Left ventricle myocardium superior (tissue), 1 donor: ENCODE measurements at places on chromosomes 1 and 21.

DNA sequence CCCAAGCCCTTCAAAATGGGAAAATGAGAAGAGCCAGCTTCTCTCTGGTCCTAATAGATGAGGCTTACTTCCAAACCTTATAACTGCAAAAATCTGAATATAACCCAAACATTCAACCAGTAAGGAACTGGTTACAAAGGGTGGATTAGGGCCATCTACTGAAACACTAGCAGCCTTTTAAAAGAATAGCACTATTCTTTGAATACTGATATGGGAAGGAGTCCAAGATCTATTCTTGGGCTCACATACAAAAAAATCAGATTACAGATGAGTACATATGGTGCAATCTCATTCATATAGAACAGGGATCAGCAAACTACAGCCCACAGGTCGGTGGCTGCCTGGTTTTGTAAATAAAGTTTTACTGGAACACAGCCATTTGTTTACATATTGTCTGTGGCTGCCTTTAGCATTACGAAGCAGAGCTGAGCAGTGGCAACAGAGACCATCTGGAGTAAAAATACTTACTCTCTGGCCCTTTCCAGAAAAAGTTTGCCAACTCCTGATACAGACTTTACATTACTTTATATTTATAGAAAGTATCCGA lies 167.7 kb downstream of the ZSCAN20 start:
- no peak for DNase-seq

DNA sequence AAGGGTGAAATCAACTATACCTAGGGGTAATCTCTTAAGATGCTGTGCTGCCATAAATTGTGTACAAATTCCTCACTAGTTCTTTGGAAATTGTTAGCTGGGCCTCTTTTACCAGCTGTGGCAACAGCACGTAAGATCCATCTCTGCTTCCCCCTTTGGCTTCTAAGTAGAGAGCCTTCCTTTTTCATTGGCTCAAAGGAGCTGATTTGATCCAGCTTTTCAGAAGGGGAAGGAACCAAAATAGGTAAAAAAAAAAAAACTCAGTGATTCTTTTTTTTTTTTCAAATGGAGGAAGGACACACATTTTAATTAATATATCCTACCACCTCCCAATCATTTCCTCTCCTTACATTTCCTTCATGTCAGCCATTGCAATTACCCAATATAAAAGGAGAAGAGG lies 4.0 kb upstream of the RCAN1 start:
- no peak for DNase-seq

DNA sequence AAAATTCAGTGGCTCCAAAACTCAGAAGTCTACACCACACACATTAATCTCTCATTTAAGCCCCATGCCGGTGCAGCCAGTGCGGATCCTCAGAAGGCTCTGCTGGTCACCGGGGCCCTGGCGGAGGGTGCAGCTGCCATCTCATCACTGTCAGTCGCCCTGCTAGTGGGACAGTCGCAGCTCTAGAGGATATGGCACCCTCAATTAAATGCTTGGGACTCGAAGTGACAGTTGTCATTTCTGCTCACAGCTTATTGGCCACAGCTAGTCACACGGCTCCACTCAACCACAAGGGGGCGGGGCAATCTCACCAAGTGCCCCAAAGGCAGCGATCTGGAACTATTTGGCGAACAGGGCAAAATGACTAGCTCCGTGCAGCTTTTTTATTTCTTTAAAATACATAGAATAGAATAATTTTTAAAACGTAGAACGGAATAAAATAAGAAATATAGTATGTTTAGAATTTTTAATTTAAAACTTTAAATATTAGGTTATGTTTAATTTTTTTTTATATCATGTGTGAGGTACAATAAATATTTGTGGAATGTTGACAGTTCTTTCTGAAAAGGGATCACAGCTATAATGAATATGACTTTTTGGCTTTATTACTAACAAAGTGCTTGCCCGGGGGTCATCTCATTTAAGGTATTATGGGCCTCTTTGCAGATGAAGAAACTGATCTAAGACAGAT lies 8.0 kb upstream of the MAN1C1 start:
- peak; percentile 91 for DNase-seq

GRCh38 chr1:59125676-59126320 lies 171.1 kb upstream of the FGGY start:
- no peak for DNase-seq

DNA sequence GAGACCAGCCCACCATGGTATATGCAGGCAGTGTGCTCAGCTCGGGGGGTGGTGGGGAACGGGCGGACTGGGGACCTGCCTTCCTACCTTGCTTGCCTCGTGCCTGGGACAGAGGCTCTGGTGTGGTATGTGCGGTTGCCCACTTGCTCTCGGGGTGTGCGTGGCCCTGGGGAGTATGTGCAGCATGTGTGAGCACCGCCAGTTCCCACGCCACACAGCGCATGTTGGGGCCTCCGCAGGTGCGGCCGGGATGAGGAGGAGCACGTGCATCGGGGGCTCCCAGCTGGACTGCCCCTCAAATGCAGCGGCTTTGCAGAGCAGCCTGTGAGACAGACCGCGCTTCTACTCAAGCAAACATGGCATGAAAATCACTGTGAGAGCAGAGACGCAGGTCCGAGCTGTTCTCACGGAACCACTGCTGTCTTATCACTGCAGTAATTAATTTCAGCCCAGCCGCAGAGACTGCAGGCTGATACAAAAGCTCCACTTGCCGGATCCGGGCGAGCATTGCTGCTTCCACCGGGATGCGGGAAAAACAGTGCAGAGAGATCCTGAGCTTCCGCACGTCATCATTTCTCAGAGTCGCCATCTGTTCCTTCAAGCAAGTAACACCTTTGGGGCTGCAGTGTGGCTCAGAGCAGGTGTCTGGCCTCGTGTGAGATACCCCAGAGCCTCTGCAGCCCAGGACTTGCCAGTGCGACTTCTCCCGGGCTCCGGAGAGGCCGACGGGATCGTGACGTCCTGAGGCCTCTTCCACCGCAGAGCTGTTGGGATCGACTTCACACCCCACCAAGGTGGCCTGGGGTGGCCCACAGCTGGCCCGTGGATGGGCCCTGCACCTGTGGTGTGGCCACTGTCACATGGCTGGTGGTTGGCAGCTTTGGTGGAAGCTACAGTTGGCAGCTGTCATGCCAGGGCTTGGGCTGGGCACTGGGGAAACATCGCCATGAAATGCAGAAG lies 92.6 kb upstream of the ACTRT2 start:
- no peak for DNase-seq

DNA sequence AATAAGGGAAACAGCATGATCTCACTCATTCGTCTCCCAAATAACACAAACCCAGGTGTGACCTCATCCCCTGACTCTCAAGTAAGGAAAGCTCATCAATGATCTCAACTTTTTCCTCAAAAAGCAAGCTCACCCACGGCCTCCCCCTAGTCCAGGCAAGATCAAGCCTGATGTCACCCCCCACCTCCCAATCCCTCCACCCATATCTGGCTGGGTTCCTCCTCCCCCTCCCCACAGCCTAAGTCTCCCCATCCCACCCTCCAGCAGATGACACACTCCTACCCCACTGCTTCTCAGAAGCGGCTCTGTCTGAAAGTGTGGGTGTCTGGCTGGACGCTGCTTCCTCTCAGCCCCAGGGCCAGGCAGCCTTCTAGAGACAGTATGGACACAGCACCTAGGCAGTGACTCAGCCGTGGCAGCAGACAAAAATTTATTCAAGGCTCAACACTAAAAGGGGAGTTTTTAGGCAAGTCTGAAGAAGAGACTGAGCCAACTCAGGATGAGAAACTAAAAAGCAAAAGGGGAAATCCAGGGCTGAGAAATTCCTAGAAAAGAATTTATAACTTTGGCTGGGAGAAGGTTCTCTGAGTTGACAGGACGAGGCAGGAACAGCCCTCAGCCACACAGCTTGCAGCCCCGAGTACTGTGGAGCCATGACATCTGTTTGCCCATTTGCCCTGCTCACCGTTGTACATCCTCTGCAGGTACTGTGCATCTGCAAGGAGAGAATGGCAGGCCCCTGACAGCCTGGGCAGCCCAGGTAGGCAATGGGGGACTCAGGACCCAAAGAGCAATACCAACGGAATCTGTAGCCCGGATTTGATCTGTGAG lies 81.6 kb upstream of the LRRC8D start:
- no peak for DNase-seq

- no peak for DNase-seq
Observed at GRCh38 chr1:13617108-13617507, 33.5 kb downstream of the PDPN start.

- DNase-seq = no peak
Observed at GRCh38 chr1:200668514-200669313, 993 bp downstream of the DDX59 start.

GRCh38 chr1:196680107-196680506 lies 28.3 kb downstream of the CFH start:
- no peak for DNase-seq

DNA sequence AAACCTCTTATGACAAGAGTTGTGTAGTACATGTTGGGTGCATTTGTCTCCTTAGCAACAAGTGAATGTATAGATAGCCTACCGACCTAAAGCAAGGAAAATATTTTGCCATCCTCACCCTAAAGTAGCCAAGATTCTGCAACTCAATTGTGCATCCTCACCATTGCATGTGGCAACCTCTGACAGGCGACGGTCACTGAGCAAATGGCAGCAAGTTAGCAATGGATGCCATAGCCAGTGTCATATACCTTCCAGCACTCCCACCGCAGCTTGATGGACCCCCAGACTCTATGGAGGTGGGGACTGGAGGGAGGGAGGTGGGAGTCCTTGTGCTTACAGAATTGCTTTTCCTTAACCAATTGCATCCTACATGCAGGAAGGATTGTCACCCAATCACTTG lies 17.0 kb downstream of the PROX1 start:
- no peak for DNase-seq

- no peak for DNase-seq
Observed at GRCh38 chr1:76583875-76584477, 283.3 kb upstream of the ST6GALNAC5 start.

DNA sequence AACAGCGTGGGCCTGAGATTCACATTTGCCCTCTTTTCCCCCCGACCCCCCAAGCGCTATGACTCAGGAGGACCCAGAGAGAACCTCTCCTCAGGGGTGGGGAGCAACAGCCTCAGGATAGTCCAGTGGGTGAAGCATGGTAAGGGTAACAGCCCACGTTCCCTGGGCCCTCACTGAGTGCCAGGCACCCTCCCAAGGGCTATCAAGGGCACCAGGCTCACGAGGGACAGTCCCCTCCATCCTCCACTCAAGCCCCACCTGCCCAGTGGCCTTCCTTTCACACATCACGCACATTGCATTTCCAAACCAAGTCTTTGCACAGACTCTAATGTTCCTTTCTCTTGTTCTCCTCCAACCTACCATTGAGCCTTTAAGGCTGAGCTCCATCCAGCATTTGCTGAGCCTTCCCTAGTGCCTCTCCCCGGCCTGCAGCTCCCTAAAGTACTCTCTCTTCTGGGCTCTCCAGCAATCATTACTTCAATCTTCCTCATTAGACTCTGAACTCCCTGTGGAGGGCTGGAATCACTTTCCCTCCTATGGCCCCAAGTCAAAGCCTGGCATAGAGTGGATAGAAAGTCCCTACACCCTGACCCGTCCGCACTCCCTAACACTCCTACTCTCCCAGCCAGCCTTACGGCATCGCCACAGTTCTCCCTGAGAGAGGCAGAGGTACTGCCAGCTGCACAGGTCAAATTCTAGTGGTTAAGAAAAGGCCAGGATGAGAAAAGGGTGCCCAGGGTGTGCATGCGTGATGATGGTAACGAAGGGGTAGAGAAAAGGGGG lies 1.0 kb downstream of the AKR7A2 start:
- no peak for DNase-seq

GRCh38 chr1:63264161-63264560 lies 58.2 kb upstream of the FOXD3 start:
- no peak for DNase-seq

- no peak for DNase-seq
Observed at GRCh38 chr1:115567431-115567830, 74.3 kb upstream of the VANGL1 start.

GRCh38 chr1:105083611-105084010 lies 1333.9 kb downstream of the AMY1C start:
- no peak for DNase-seq

DNA sequence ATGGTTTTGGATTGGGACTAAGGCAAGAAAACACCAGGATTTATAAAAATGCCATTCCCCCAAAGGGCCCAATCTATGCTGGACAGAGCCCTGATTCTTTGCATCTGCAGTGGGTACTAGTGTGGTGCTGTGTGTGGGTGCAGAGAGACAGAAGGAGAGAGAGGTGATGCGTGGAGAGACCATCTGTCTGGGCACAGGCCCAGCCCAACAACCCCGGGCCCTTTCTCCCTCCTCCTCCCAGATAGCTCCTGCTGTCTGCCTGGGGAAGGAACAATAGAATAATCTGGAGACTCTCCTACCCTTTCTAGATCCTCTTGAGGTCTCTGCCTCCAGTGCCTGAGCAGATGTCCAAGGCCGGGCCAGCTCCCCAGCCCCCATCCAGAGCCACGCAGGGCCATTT lies 15.1 kb downstream of the KIAA1614 start:
- no peak for DNase-seq
